Cardiac muscle cell (in vitro differentiated cells and primary cell): ENCODE measurements at places on chromosomes 12 and 14. TPM values are rescaled to one million over a fixed set of nuclear protein-coding genes. Genes with fewer than 3 reads are reported as not detected.

GRCh38 chr14:94779713-94780112, 9.8 kb upstream of the GSC start:
- DNase-seq, result no peak

GRCh38 chr12:115204957-115205754, 521.2 kb upstream of the TBX3 start:
- no peak for DNase-seq

DNA sequence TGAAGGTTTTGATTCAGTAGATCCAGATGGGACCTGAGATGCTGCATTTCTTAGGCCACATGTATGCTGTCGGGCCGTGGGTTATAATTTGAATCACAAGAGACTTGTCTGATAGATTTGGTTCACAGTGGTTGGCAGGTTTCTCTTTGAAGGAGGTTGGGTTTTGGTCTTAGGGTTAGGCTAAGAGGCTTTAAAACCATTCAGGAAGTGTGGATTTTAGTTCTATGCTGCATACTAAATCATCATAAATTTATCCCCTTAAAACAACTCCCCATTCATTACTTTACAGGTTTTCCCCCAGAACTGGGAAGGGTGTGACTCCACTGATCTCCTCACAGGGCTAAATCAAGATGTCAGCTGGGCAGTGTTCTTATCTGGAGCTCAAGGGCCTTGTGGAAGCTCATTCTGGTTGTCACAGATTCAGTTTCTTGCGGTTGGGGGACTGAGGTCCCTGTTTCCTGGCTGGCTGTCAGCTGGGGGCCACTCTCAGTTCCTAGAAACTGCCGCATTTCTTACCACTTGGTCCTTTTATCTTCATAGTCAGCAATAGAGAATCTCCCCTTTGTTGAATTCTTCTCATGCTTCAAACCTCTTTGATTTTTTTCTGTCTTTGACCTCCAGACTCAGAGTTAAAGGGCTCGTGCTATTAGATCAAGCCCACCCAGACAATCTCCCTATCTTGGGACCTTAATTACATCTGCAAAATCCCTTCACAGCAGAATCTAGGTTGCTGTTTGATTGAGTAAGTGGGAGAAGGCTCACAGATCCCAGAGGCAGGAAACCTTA, 20.6 kb upstream of the PCNX1 start:
- DNase-seq, result no peak

The CD163 gene
- not detected in 2 replicates for polyA plus RNA-seq

The KLHL33 gene
- 0.04 TPM in 1 of 2 replicates, not detected in the other for polyA plus RNA-seq
